ENCODE measurements at places on chromosomes 3 and 15. TPM values are rescaled to one million over a fixed set of nuclear protein-coding genes. Genes with fewer than 3 reads are reported as not detected.

Gene LRRC28
- total RNA-seq = 67.0 TPM

Gene LNP1
- total RNA-seq = 3.6 TPM

Gene CFAP20DC
- 2.2 TPM for total RNA-seq

Gene FOXB1
- total RNA-seq = not detected

Gene LMAN1L
- total RNA-seq = not detected

Gene CLPX
- total RNA-seq = 29.8 TPM

Gene CPA3
- total RNA-seq = not detected

Gene RARB
- not detected for total RNA-seq

Gene CHDH
- total RNA-seq = 5.6 TPM

Gene VGLL3
- not detected for total RNA-seq

Gene TF
- total RNA-seq = not detected

Gene TFG
- 52.1 TPM for total RNA-seq

Gene CADPS
- total RNA-seq = not detected

Gene CP
- 93.2 TPM for total RNA-seq

Gene CCR3
- total RNA-seq = 1.1 TPM

Gene TIMP4
- total RNA-seq = 0.12 TPM

Gene COLQ
- 0.68 TPM for total RNA-seq

Gene SYNPR
- total RNA-seq = not detected

Gene CHRD
- total RNA-seq = 1.8 TPM

Gene DNAH12
- not detected for total RNA-seq

Gene DMXL2
- 25.0 TPM for total RNA-seq

Gene ANKUB1
- not detected for total RNA-seq

Gene ZIC4
- not detected for total RNA-seq

Gene SLC9A9
- total RNA-seq = not detected

Gene EXD1
- 0.03 TPM for total RNA-seq

Gene ZNF710
- total RNA-seq = 7.6 TPM

Gene SLC7A14
- 0.10 TPM for total RNA-seq

Gene ZMYND10
- total RNA-seq = 10.1 TPM

Gene SIDT1
- total RNA-seq = not detected

Gene MAGEL2
- total RNA-seq = not detected

Gene WDR76
- total RNA-seq = 69.1 TPM

Gene DHX36
- total RNA-seq = 46.2 TPM

Gene KNL1
- total RNA-seq = 40.6 TPM

Gene CALML4
- total RNA-seq = 2.4 TPM

Gene EAF2
- 3.6 TPM for total RNA-seq
